Left ventricle myocardium inferior (tissue), 1 donor: ENCODE measurements at places on chromosomes 1 and 21.

GRCh38 chr1:241332037-241332409 is 25.0 kb downstream of the RGS7 start:
- DNase-seq: no peak

GRCh38 chr1:173733912-173734311 is 19.1 kb downstream of the KLHL20 start:
- DNase-seq: no peak

- DNase-seq: no peak
Measured at GRCh38 chr1:117664314-117664713, 58.5 kb downstream of the TENT5C start.

GRCh38 chr1:67687198-67687545 is 2.2 kb downstream of the GADD45A start:
- no peak for DNase-seq

DNA sequence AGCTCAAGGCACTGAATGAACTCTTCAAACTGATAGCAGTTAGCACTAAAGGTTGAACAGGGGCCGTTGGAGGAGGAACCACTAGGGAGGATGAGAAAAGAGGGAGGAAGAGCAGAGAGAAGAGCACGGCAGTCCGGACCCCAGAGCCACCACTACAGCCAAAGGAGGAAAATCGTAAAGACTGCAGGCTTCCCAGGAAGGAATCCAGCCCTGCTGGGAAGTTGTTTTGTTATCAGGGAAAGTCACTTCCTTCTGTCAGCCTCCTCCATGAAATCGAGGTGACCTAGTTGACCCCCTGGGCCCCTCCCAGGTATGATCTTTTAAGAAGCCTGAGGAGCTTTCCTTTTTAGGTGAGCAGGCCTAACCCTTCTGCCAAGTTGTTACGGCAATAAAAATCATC is 88.2 kb downstream of the PBX1 start:
- no peak for DNase-seq

- DNase-seq: no peak
Measured at GRCh38 chr1:19922015-19922688, 1.3 kb downstream of the PLA2G2E start.

DNA sequence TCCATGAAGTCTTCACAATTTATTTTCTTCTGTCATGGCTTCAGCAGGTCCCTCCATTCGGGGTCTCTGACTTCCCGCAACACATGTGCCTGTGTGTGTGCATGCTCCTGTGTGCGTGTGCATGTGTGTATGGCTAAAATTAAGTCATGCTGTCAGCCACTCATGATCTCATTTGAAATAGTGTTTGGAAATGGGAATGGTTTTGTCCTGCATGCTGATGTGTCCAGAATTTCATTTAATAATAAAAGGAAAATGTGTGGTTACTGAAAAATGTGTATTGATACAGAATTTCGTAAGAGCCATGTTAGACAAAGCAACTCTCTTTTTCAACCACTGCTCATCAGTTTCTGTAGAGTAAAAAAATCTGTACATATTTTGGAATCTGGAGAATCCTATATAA is 123.8 kb upstream of the PRDX6 start:
- no peak for DNase-seq

GRCh38 chr1:45442272-45442671 is 48.7 kb downstream of the TESK2 start:
- DNase-seq: no peak

- no peak for DNase-seq
Measured at GRCh38 chr1:85198864-85199263, 2.0 kb downstream of the SYDE2 start.

- no peak for DNase-seq
Measured at GRCh38 chr1:77360256-77360655, 78.4 kb downstream of the AK5 start.

GRCh38 chr1:113542221-113542701 is 151.9 kb downstream of the MAGI3 start:
- no peak for DNase-seq

DNA sequence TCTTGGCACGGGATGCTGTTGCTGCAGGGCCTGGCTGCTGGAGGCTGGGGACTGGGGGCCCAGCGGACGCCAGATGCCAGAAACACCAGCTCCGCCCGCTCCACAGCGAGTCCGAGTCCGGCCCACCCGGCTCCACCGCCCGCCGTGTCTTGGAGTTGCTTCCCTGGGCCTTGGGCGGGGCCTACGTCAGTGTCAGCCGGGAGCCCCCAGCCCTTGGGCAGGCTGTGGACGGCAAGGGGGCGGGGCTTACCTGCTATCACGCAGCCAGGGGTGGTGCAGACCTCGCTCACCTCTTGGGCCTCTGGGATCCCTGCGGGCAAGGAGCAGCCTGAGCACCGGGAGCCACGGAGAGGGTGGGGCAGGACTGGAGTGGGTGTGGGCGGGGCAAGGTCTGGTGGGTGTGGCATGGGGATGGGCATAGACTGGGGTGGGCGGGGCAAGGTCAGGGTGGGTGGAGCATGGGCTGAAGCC is 21.8 kb downstream of the MMEL1 start:
- no peak for DNase-seq

DNA sequence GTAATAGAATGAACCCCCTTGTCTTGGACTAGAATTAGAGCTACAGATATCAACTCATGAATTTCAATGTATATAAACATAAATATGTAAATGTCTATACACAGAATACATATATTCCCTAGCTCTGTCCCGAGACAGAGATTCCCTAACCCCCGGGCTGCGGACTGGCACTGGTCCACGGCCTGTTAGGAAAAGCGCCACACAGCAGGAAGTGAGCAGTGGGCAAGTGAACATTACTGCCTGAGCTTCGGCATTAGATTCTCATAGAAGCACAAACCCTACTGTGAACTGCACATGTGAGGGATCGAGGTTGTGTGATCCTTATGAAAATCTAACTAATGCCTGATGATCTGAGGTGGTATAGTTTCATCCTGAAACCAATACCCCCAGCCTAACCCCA is 51.2 kb downstream of the PIK3R3 start:
- peak; percentile 19 for DNase-seq

GRCh38 chr1:6531996-6532395 is 22.3 kb downstream of the NOL9 start:
- DNase-seq: no peak

DNA sequence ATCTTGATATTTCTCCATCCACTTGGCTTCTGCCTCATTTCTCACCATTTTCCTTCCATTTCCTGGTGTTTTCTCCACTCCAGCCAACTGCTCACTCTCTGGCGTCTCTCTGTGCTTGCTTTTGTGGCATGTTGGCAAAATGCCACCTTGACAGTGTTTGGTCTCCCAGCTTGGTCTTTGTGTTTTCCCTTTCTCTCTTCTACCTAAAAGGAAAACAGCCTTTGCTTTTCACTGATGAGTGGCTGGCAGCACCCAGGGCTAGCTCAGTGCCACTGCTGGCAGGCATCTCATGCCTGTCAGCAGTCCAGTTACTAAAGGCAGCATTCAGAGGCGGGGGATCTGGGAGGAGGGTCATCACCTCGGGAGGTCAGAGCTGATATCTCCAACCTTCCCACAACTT is 55.3 kb upstream of the DSCAM start:
- no peak for DNase-seq

DNA sequence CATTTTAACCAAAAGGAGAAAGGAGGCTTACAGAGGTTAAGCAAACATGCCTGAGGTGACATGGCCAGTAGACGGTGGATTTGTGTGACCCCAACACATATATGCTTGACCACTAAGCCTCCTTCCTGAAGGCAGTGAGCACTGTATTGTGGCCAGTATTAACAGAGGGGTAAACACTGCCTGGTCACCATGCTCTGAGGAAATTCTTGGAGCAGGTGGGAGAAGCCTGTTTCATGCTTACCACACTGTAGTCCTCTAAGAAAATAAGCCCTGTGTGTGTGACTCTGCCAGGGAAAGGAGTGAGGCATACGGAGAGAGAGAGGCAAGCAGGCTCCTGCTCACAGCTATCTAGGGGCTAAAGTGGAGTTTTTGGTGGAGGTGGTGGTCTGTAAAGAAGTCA is 102.7 kb downstream of the KCND3 start:
- DNase-seq: no peak

DNA sequence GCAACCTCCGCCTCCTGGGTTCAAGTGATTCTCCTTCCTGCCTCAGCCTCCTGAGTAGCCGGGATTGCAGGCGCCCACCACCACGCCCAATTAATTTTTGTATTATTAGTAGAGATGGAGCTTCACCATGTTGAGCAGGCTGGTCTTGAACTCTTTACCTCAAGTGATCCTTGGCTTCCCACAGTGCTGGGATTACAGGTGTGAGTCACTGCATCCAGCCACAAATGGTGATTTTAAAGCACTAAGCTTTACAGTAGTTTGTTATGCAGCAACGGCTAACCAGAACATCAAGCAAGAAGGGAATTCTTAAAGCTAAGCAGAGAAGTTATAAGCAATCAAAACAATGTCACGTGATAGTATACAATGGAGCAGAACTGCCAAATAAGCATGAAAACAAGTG is 65.7 kb downstream of the NVL start:
- no peak for DNase-seq

DNA sequence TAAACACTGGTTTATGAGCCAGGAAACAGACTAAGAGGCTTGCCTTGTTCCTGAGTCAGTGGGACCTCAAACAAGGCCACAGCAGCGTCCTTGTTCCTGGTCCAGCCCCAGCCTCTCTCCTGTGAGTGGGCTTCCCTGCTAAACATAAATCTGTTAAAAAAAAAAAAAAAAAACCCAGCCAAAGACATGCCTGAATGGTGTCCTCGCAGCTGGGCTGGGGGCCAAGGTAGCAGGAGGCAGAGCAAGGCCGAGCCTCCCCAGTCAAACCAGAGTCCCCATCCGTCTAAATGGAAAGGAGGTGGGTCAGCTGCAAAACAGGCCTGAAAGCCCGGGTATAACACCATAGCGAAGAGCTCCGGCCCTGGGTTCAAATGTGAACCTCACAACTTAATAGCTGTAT is 18.1 kb upstream of the IFFO2 start:
- DNase-seq: no peak

- no peak for DNase-seq
Measured at GRCh38 chr1:177282976-177283375, 112.2 kb downstream of the BRINP2 start.
